ENCODE measurements at places on chromosomes 16 and 17. TPM values are rescaled to one million over a fixed set of nuclear protein-coding genes. Genes with fewer than 3 reads are reported as not detected.

DNA sequence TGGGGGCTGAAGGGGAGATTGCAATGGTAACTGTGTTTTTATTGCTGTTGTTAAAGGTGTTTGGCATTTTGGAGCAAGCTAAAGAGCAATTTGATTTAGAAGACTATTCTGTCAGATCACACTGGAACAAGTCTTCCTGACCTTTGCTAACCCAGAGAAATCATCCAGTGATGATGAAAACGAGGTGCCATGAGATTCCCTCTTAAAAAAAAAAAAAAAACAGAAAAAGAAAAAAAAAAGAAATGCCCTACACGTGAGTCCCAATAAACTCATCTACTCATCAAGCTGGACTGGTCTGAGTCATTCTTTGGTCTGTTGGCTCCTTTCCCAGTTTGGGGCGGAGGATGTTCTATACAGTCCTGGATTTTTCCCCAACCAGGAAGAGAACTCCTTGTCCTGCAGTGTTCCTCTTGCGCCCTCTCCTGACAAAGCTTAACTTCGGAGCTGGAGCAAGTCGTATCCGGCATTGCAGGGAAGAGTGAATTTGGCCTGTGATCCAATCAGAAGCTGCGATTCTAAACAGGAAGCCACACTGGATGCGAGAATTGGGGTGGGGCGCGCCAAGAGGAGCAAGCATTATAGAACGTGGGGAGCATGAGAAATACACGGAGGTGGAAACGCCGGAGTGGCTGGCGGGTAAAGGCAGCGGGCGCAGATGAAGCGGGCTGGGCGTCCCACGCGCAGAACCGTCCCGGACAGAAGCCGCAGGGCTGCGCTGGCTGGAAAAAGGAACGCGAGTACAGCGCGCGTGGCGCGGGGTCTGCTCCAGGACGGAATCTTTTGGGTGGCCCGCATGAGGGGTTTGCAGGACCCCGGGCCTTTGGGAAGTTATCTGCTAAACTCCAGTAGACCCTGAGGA is 22.4 kb upstream of the CRYM start:
- peak; percentile 97 for DNase-seq

GRCh38 chr17:36942019-36942599 is 4.8 kb downstream of the LHX1 start:
- DNase-seq = no peak

The SARM1 gene
- total RNA-seq = 17.0 TPM

GRCh38 chr17:14427900-14428647 is 127.2 kb downstream of the HS3ST3B1 start:
- DNase-seq = no peak

- DNase-seq = no peak
Observed at GRCh38 chr17:2815781-2816185, 19.5 kb downstream of the RAP1GAP2 start.

DNA sequence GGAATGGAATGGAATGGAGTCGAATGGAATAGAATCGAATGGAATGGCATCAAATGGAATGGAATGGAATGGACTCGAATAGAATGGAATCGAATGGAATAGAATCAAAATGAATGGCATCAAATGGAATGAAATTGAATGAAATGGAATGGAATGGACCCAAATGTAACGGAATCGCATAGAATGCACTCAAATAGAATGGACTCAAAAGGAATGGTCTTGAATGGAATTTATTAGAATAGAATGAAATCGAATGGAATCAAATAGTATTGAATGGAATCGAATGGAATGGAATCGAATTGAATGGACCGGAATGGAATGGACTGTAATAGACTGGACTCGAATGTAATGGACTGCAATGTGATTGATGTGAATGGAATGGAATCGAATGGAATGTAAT is 501.4 kb upstream of the WSB1 start:
- no peak for DNase-seq
